Foreskin melanocyte (primary cell): ENCODE measurements at places on chromosomes 2 and 18.
A peak's percentile ranks its signal among the peaks of the same experiment; 100 is the strongest.

GRCh38 chr18:35393716-35394115, 16.6 kb upstream of the ZNF396 start:
- DNase-seq, result no peak

GRCh38 chr2:169819106-169819505, 5.6 kb downstream of the METTL5 start:
- no peak for DNase-seq

DNA sequence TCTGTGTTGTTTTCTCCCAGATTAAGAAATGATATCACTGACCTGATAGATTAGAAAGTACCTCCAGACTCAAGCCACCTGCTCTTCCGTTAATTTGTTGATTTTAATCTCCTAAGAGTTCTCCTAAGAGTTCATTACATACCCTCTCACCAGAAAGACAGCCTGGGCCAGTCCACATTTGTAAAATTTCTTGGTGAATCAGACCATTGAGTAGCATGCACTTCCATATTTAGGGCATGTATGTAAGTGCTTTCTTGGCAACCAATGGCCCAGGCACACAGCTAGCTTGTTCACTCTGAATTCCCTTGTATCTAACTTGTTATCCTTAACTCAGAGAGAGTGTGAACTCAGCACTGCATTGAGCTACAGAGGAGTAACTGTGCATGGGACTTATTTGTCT, 158.1 kb upstream of the ACAA2 start:
- no peak for DNase-seq

GRCh38 chr2:178485356-178485755, 5.1 kb downstream of the PLEKHA3 start:
- DNase-seq, result no peak

DNA sequence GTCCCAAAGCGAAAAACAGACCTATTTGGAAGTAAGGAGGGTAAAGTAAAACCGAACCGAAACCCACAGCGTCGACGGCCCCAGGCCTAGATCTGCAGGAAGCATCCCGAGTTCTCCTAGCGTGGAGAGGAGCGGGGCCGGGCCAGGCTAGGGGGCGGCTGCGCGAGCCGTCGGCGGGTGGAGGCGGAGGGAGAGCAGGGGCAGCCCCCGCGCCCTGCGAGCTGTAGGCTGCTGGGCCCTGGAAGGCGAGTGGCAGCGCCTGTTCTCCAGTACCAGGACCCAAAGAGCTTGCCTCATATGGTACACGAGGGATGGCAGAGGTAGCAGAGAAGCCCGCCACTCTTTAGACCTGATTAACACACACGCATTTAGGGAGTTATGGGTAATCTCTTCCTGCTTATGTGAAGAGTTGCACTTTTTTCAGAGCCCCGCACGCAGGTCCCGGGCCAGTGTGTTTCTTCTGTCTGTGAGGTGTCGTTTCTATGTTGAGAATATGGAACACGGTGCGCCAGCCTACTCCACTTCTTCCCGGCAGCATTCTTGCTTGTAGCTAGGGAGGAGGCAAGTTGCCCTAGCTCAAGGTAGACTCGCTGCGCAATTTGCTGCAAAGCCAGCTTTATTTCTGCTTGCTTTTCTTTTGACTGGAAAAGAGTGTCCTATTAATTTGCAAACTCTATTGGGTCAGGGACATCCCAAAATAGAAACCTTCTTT, 71.1 kb downstream of the ARHGEF33 start:
- no peak for DNase-seq

- no peak for DNase-seq
Measured at GRCh38 chr2:167697948-167698347, 549.4 kb downstream of the STK39 start.

GRCh38 chr2:239087046-239087710, 239.3 kb downstream of the TWIST2 start:
- no peak for DNase-seq

GRCh38 chr2:120693121-120693520, 42.5 kb upstream of the GLI2 start:
- DNase-seq, result no peak

DNA sequence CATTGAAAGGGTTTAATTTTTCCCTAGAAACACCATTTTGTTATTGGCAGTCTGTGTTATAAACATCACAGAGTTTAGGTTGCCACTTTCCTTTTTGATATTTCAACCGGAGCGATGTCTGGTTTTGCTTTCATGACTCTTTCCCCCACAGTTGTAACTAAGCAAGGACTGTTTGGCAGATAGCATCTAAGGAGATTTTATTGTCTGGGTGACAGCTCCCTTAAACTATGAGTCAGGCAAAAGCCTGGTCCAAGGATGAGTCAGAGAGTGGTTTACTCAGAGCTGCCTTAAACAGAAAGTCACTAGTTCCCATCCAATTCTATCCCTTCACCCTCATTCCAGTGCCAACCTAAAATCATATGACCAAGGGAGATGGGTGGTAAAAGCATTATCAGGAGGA, 341.6 kb upstream of the VWC2L start:
- peak; percentile 79 for DNase-seq

- DNase-seq, result no peak
Measured at GRCh38 chr2:226883296-226883795, 47.5 kb downstream of the RHBDD1 start.

DNA sequence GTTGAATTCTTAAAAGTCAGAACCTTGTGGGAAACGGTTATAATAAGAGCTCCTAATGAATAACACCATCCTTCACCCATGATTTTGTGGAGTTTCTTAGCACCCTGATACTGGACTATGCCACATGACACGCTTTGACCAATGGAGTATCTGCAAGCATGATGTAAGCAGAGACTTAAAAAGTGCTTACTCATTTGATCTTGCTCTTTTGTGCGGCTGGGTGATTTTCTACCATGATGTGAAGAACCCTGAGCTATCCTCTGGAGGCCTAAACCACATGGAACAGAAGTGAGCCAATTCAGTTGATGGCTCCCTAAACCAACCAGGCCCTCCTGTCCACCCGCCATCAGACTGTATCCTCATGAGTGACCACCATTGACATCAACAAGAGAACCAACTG, 70.9 kb downstream of the TCF4 start:
- no peak for DNase-seq

GRCh38 chr2:197919487-197919886, 115.1 kb downstream of the PLCL1 start:
- peak; percentile 25 for DNase-seq

DNA sequence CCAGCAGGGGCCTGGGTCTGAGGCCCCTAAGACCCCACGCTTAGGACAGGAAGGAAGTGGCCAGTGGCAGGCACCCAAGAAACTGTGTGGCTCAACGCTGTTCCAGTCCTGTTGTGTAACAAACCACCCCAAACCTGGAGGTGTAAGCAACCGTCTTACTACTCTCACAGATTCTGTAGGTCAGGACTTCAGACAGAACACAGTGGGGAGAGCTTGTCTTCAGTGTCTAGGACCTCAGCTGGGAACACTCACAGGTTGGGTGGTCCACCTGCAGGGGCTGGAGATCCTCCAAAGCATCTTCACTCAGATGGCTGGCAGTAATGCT, 123.0 kb downstream of the KLHL29 start:
- no peak for DNase-seq

DNA sequence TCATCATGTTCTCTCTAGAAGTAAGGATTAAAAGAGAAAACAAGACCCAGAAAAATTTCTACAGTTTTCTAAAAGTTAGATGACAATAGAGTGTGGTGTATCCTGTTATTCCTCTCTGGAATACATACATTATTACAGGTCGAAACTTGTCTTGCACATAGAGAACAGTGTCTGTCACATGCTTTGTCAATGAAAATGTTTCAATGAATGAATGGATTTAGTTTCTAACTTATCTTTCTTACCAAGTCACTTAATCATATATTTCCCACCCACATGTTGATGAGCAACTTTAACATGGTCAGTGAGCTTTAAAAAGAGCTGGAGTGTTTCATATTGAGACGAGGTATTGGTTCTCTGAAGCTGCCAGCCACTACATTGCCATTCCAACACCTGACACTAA, 4.3 kb downstream of the DSG4 start:
- no peak for DNase-seq

DNA sequence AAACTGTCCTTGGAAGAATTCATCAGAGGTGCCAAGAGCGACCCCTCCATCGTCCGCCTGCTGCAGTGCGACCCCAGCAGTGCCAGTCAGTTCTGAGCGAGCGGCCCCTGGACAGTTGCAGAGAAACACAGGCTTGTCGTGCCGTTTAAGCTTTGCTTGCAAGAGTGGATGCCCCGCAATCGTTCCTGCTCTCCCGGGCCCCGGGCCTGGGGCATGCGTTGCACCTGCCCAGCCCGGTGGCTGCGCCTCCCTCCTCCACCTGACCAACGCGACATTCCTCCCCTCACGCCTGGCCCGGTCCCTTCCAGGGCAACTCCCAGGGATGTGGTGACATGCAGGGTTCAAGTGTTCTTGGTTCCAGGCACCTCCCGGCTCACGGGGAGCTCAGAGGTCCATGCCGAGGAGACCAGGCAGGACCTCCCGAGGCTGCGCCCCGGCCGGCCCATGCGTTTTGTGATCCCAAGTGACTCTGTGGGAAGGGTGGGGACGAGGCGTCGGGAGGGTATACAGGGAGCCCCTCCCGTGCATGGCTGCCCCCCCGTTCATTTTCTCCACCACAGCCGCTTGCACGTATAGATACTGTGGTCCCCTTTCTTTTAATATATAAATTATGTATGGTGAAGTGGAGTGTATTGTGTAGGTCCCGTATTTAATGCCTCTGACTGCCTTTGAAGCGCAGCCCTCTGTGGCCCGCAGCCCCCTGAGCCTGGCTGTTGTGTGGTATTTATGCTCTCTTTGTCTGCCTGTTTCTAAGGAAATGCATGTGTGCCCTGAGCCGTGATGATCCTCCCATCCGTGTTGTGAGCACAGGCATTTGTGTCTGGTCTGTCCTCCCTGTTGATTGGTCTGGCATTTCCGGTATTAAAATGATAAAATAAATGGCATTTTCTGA, 21.2 kb downstream of the ODC1 start:
- no peak for DNase-seq
